Transverse colon (tissue), 4 donors: ENCODE measurements at places on chromosomes 11 and 22. TPM values are rescaled to one million over a fixed set of nuclear protein-coding genes. Genes with fewer than 3 reads are reported as not detected.

The FZD4 gene
- 9.1 TPM for total RNA-seq

The IFTAP gene
- total RNA-seq, result 18.7 TPM

DNA sequence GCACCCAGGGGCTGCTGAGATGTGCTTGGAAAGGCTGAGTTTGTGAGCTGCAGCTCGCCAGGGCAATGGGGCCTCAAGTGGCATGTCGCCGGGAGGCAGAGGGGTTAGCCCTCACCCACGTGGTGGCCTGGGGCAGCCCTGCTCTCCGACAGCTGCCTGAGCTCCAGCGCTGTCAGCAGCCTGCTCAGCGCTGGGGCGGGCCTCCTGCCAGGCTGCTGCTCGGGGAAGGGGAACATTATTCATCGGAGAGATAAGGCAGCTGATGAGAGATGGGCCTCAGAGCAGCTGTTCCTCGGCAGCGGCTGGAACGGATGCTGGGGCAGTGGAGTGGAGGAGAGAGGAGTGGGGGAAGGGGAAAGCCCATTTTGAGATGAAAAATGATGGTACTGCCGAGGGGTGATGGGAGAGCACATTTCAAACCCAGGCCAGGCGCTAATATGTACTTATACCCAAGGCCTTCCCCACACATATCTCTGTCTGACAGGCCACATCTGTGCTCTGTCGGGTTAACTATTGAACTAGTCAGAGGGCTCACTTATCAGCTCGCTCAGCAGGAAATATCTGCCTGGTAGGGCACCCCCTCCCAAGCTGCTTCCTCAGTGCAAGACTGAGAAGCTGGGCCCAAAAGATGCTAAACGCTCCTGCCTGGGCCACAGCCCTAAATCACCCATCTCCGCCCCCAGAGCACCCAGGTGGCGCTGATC is 79.5 kb downstream of the TIMP3 start:
- DNase-seq, result peak; percentile 23

- DNase-seq, result no peak
Observed at GRCh38 chr22:44386386-44387035, 73.8 kb upstream of the SHISAL1 start.

GRCh38 chr11:72394416-72394815 is 39.9 kb downstream of the CLPB start:
- no peak for DNase-seq
